ENCODE measurements at places on chromosomes 1 and 21.

DNA sequence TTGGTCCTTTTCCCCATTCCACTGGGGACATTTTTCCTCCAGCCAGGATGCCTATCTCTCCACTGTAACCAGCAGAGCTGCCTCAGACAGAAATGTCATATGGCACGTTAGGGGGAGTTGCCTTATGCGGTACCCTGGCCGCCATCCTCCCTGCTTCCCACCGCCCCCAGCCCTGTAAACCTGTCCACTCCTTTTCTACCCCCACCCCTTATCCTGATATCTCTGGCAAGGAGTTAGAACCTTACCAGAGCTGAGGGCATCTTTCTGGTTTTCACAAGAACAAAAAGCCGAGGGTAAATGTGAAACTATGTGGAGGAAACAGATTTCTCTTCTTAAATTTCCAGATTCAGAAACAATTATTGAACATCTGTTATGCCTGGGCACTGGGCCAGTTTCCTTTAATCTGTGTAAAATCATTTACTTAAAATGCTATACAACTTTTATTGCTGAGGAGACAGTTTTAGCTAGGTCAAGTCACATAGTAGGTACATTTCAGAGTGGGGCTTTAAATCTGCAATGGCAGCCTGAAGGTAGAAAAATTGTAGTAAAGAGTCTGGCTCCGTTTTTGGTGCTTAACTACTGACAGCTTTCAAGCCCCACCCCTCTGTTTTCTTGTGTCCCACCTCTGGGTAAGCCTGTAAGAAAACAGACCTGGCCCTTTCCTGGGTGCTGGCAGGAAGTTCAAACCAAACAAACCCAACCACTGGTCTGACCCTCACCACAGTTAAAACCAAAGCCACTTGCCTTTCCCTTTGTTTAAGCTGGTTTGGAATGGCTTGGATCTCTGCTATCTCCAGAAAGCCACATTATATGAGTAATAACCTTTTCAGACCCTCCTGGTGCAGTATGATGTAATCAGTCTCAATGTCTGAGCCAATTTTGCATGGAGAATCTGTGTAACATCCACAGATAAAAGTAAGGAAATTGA lies 319.0 kb downstream of the HHAT start:
- DNase-seq = peak; percentile 23

- DNase-seq = no peak
Observed at GRCh38 chr1:40363721-40364120, 9.8 kb upstream of the SMAP2 start.

DNA sequence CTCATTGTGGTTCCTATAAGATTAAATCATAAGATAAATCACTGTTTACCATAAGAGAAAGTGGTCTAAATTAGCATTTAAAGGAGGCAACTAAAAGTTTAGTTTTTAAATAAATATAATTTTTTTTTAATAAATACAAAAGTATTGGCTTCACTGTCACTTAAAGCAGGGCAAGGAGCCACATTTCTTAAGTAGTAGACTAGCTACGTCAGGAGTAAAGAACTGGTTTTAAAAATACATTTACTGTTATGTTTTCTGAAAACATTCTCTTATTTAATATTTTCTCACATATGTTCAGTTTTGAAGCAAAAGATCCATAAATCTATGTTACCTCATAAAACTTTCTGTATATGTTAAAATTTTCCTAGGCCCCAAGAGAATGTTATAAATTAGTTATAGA lies 2.2 kb downstream of the ANGPTL1 start:
- no peak for DNase-seq

DNA sequence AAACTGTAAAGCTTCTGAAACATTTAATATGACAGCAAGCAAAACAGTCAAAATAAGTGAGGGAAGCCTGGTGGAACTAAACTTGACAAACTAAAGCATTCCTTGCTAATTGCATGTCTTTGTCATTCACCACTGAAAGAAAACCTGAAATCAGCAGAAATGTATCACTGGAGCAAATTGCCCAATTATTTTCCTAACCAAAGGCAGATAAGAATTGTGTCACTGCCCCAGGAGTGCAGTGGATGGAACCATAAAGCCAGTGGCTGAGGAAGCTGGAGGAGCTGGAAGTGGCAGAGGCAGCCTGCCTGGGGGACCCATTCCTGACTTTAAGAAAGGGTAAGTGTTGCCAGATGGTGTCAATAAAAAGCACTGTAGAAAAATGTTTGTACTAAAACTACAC lies 2.7 kb upstream of the SLC30A10 start:
- DNase-seq = no peak

- no peak for DNase-seq
Observed at GRCh38 chr1:197384471-197384870, 116.4 kb downstream of the CRB1 start.

GRCh38 chr21:42453224-42453985 lies 42.6 kb downstream of the RSPH1 start:
- no peak for DNase-seq

GRCh38 chr21:46552274-46552673 lies 52.6 kb downstream of the S100B start:
- no peak for DNase-seq

- DNase-seq = no peak
Observed at GRCh38 chr1:67135354-67135753, 584 bp upstream of the C1orf141 start.

GRCh38 chr1:211341999-211342398 lies 15.4 kb downstream of the TRAF5 start:
- no peak for DNase-seq

- no peak for DNase-seq
Observed at GRCh38 chr1:162368451-162368850, 8.2 kb downstream of the SPATA46 start.

GRCh38 chr21:41429305-41429704 lies 3.3 kb downstream of the MX1 start:
- no peak for DNase-seq

- DNase-seq = no peak
Observed at GRCh38 chr1:175750366-175751071, 7.1 kb upstream of the TNR start.

DNA sequence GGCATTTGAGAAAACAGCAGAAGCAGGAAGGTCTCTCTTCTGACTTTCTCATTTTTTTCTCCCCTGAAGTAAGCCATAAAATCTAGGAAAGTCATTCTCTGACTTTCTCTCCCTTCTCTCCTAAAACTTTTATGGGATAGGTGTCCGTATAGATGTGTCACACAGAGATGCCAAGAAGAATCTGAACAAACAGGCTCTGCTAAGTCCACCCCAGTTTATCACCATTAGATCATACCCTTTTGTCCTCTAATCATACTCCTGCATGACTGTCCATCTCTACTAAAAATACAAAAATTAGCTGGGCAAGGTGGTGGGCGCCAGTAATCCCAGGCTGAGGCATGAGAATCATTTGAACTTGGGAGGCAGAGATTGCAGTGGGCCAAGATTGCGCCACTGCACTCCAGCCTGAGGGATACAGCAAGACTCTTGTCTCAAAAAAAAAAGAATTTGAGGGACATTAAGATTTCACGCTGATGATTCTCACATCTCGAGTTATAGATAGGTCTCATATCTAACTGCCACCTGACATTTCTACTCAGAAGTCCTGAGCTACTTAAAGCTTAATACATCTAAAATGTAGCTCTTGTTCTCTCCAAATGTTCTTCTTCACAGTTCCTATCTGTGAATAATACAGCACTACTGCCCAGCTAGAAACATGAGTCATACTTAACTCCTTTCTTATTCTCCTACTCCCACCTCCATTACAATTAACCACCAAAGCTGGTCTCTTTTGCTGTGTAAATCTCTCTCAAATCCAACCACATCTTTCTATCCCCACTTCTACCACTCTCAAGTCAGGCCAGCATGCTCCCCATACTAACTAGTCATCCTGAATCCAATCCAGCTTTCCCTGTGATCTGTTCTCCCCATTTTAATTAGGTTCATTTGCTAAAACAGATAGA lies 47.7 kb downstream of the ZNF644 start:
- no peak for DNase-seq

DNA sequence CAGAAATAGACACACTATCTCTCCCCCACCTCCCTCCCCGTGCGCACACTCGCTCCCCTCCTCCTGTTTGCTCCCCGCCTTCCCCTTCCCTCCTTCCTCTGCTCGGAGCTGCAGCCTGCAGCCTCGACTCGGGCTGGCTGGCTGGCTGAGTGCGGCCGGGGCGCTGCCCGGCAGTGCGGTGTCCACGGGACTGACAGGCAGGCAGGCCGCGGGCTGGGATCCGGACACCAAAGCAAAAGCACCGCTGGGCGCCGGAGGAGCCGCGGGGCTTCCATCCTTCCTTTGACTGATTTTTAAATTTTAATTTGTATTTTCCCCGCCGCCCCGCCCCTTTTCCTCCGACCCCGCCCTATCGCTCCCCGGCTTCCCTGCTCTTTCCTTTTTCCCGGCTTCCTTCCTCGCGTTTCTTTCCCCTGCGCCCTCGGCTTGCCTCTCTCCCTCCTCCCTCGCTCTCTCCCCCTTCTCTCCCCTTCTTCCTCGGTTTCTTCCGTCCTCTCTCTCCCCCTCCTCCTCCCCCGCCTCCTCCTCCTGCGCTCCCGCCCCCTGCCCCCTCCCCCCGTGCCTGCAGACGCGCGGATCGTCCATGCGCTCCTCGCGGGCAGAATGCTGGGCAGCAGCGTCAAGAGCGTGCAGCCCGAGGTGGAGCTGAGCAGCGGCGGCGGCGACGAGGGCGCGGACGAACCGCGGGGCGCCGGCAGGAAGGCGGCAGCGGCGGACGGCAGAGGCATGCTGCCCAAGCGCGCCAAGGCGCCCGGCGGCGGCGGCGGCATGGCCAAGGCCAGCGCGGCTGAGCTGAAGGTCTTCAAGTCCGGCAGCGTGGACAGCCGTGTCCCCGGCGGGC lies 109.4 kb downstream of the NAV1 start:
- DNase-seq = no peak

DNA sequence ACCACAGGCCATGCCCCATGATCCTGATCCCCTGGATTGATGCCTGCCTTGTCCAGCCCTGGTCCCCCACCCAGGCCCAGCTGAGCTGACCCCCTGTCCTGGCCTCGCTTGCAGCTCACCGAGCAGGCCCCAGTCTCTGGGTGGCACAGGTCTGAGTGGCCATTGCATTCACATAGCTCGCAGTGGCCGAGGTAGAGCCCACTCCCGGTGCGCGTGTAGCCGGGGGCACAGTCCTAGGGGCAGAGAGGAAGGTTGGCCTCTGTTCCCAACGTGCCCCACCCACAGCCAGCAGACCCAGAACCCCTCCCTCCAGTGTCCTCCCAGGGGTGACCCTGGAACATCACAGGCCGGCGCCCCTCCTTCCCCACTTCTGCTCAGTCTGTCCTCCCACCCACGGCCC lies 51.9 kb downstream of the LDLRAD2 start:
- no peak for DNase-seq

GRCh38 chr1:78104322-78104721 lies 58.6 kb downstream of the GIPC2 start:
- DNase-seq = no peak

- peak; percentile 21 for DNase-seq
Observed at GRCh38 chr1:39391691-39392679, 99.5 kb upstream of the BMP8A start.

DNA sequence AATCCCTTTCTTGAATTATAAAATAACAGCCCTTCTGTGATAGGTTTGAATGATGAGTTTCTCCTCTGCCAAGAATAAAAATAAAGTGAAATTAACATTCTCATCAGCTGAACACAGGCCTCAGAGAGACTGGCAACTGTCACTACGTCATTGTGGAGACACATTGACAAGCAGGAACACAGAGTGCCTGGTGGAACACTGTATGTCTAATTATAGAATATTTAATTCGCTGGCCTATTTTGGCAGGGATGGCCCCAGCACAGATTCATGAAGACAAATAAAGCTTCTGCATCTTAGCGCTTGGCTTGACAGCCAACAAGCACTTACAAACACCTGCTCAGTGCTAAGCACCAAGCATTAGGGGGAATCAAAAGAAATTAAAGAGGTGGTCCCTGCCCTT lies 52.0 kb upstream of the SMYD2 start:
- DNase-seq = peak; percentile 74

- no peak for DNase-seq
Observed at GRCh38 chr1:161838885-161839284, 72.8 kb downstream of the ATF6 start.

DNA sequence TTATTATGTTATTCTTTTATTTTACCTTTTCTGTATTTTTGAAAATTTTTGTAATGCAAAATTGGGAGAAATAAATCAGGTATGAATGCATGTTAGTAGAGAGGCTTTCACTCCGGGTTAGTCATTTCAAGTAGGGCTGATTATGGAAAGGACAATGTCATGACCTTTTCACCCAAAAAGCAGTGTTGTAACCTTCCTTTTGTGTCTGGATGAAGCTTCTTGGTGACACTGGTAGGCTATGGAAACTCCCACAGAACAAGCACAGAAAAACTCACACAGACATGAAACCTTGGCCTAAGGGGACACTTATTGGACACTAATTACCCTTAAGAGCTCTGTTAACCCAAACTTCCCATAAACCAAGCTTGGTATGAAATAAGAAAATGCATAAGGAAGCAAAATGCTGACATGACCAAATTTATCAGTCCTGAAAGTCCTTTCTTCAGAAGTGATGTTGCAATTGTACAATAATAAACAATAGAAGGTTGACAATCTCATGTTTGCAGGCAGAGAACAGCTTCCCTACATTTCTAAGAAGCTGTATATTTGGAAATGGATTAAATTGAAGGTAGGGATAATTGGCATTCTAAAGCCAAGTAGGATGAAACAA lies 70.0 kb upstream of the KCNJ15 start:
- DNase-seq = no peak

DNA sequence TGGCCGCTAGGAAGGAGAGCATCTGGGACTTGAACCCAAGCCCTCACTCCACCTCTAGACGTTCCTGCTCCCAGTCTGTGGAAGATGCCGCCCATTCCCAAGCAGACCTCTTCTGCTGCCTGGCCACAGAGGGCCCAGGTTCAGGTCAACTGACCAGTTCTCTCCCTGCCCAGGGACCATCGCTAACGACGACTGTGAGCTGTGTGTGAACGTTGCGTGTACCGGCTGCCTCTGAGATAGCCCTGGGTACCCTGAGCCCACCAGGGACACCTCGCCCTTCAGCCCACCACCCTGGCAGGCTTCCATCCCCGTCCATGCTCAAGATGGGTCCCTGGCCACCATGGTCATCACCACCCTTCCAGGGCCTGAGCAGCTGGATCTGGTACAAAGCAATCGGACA lies 2.2 kb downstream of the GUCA2B start:
- no peak for DNase-seq

DNA sequence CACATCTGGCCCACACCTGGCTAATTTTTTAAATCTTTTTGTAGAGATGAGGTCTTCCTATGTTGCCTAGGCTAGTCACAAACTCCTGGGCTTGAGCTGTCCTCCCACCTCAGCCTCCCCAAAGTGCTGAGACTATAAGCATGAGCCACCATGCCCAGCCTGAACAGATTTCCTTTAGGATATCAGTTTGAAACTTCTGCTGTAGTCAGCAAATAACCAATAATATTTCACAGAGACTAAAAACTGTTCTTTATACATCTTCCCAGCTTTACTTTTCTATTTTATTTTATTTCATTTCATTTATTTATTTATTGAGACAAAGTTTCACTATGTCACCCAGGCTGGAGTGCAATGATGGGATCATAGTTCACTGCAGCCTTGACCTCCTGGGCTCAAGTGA lies 29.9 kb upstream of the TEKT2 start:
- DNase-seq = no peak

Measured in NCI-H446 treated with DMSO at 0.1 percent for 48 hours (cell line).